ENCODE measurements at places on chromosomes 7 and 10.

DNA sequence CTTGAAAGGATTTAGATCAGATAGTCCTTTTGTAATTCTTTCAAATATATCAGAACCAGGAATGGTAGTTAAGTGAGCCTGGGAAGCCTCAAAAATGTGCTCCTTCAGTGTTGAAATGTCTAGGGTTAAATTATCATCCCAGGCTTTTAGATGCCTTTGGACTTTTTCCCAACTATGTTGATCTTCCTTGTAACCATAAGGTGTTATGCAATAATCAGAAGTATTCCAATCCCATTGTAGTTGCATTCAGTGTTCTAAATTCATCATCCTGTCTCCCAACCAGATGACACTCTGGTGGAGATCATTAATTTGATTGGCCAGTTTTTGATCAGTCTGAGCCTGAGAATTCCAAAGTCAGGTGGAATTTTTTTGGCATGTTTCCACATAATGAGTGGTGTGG lies 35.1 kb upstream of the AKR1C2 start:
- no peak for DNase-seq

- DNase-seq, result no peak
Measured at GRCh38 chr10:124078714-124079113, 14.7 kb downstream of the CHST15 start.

GRCh38 chr7:41792120-41792519 lies 89.2 kb upstream of the INHBA start:
- DNase-seq, result no peak

GRCh38 chr7:151286148-151286547 lies 37.7 kb upstream of the SMARCD3 start:
- no peak for DNase-seq

GRCh38 chr10:687583-688311 lies 1.7 kb downstream of the DIP2C start:
- no peak for DNase-seq

GRCh38 chr10:2475711-2476217 lies 591.6 kb upstream of the PFKP start:
- DNase-seq, result no peak

GRCh38 chr10:31081937-31082840 lies 50.5 kb upstream of the ZNF438 start:
- DNase-seq, result no peak

DNA sequence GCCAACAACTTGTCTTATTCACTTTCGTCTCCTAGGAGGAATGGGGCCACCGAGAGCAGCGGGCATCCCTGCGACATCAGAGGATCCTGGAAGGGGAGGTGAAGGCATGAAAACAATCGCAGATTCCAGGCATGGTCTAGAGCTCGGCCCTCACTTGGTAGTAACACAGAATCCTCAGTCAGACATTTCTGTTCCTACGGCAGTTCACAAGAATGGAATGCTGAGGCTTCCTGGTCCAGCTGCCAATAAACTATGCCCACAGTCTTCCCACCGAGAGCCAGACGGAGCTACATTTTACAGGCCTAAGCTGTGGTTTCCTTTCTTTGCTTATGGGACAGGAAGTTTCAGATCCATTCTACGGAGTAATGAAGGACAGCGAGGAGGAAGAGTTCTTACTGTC lies 75.8 kb downstream of the OR13A1 start:
- DNase-seq, result peak; percentile 18

- no peak for DNase-seq
Measured at GRCh38 chr10:95415621-95416031, 124.8 kb upstream of the PDLIM1 start.

- DNase-seq, result no peak
Measured at GRCh38 chr7:151366166-151366879, 24.7 kb downstream of the NUB1 start.

DNA sequence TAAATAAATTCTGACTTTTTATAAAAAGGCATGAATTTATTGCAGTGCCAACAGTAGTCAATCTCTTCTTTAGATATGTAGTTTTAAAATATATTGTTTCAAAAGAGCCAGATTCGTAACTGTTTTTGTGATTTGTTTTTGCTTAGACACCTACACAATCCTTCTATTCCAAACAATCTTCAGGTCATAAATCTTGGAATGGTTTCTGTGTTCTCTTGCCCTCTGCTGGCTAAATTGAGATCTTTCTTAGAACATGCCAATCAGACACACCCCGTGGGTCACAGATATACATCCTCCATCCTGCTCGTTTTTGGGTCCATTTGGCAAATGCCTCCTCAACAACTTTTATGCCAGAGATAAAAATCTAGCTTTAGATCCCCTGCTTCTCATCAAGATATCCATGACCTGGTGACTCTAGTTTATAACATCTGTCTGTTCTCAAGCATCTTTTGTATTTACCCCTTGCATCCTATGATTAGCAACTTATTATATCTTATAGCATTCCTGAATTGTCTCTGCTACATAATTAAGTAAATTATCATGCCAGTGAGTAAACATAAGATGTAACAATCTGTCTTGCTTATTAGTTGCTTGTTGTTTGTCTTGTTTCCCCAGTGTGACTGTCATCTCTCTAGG lies 35.3 kb upstream of the IFRD1 start:
- DNase-seq, result no peak
